ENCODE measurements at places on chromosomes 6 and 20. TPM values are rescaled to one million over a fixed set of nuclear protein-coding genes. Genes with fewer than 3 reads are reported as not detected.

ANGPT4 gene
- total RNA-seq, result not detected

PACSIN1 gene
- total RNA-seq, result not detected

NKX2-2 gene
- not detected for total RNA-seq

CASS4 gene
- under 0.01 TPM for total RNA-seq

NKX2-4 gene
- total RNA-seq, result not detected

COL9A1 gene
- total RNA-seq, result not detected

GTSF1L gene
- not detected for total RNA-seq

NRSN1 gene
- total RNA-seq, result not detected

PGC gene
- not detected for total RNA-seq

ARMC2 gene
- 2.3 TPM for total RNA-seq

PRKN gene
- 2.1 TPM for total RNA-seq

TMEM170B gene
- total RNA-seq, result 9.6 TPM

KCNK15 gene
- total RNA-seq, result 0.07 TPM

RBPJL gene
- not detected for total RNA-seq

CABLES2 gene
- 2.9 TPM for total RNA-seq

PLA2G7 gene
- total RNA-seq, result not detected

SLC32A1 gene
- not detected for total RNA-seq

SLC2A10 gene
- 9.3 TPM for total RNA-seq

ULBP2 gene
- 6.5 TPM for total RNA-seq

SLCO4A1 gene
- 5.9 TPM for total RNA-seq

SESN1 gene
- 40.7 TPM for total RNA-seq

FRS3 gene
- 1.7 TPM for total RNA-seq

ISM1 gene
- not detected for total RNA-seq

MRAP2 gene
- 4.3 TPM for total RNA-seq

All from thoracic aorta endothelial cell (primary cell).